ENCODE measurements at places on chromosomes 16 and 17.

DNA sequence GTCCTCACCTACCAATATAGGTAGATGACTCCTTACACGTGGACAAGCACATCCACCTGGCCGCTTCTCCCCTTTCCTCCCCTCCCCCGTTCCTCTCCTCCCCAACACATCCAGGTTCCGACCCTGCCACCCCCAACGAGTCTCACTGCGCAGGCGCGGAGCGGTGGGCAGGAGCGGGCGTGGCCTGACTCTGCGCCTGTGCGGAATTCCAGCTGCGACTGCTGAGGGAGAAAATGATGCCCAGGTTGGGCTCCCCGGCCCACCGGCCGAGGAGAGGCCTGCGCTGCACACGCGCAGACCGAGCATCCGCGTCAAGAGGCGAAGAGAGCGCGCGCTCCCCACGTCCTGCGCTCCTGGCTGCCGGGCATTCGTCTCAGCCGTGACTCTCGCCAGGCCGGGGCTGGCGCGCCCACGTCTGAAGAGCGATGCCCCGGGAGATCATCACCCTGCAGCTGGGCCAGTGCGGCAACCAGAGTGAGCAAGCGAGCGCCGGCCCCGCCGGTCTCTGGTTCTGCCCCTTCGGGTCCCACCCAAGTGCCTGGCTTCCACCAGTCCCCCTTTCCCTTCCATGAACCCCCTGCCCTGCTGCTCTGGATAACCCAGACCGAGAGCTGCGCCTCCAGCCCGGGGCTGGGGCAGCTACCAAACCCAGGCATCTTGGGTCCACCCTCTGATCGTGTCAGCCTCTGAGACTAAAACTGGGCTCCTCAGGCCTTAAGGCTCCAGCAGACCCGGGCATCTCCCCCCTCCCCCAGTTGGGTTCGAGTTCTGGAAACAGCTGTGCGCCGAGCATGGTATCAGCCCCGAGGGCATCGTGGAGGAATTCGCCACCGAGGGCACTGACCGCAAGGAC is at the start of gene TUBG2:
TUBG2 (plus strand) TSS at position 206 of the 853 bp plus-strand sequence; CDS start at position 426, 220 bp downstream.
- peaks cover 9% of the 10 kb centered on the region for H3K4me1 ChIP-seq
- H3K4me3 ChIP-seq, result peak within 1 kb of the TSS; percentile 76
- H3K27me3 ChIP-seq, result no peaks in the 10 kb centered on the region
- H3K27ac ChIP-seq, result peak within 1 kb of the TSS; percentile 77

DNA sequence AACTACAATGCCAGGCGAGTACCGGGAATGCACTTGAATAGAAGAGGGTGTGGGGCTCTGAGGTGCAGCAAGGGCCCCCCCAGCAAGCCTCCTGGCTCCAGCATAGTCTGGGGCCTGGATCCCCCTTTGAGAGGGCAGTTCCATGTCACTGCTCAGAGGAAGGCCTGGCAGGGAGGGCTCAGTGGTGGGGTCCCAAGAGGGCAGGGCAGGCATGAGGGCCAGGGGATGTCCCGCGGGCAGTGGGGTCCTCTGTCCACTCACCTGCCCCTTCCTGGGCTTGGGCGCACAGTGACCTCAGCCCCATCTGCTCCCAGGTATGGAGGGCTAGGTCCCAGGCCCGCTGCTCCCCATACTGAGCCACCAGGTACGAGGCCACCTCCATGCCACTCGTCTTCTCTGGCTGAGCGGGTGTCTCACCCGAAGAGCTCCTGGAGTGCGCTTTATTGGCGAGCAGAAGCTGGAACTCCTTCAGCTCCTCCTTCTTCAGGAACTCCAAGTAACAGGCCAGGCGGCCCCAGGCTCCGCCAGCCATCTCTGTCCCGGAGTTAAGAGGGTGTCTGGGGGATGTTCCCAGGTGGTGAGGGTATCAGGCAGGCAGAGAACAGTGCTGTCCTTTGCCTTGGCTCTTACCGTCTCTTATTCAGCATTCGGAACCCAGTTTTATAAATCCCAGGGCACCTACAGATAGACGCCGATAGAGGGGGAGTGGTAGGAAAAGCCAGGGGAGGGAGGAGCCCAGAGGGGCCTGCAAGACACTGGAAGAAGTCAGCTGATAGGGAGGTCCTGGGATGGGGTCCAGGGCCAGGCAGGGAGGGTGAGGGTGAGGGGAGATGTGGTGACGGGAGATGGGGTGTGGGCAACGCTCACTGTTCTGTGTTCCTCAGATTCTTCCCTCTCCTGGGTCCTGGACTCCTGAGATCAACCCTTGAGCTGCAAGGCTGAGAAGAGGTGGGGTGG is 605 bp downstream of the NLRP1 start:
- no peak overlapping the region for H3K27ac ChIP-seq
- no peak overlapping the region for H3K4me3 ChIP-seq
- no peaks in the 10 kb centered on the region for H3K4me1 ChIP-seq
- no peaks in the 10 kb centered on the region for H3K36me3 ChIP-seq
- H3K27me3 ChIP-seq, result no peaks in the 10 kb centered on the region

- no peaks in the 10 kb centered on the region for H3K4me1 ChIP-seq
- no peak overlapping the region for H3K27ac ChIP-seq
- no peaks in the 10 kb centered on the region for H3K36me3 ChIP-seq
- peaks cover 13% of the 10 kb centered on the region for H3K27me3 ChIP-seq
- peak overlapping the region; percentile 42 for H3K4me3 ChIP-seq
Measured at GRCh38 chr16:80804056-80804525, 307 bp downstream of the CDYL2 start.

DNA sequence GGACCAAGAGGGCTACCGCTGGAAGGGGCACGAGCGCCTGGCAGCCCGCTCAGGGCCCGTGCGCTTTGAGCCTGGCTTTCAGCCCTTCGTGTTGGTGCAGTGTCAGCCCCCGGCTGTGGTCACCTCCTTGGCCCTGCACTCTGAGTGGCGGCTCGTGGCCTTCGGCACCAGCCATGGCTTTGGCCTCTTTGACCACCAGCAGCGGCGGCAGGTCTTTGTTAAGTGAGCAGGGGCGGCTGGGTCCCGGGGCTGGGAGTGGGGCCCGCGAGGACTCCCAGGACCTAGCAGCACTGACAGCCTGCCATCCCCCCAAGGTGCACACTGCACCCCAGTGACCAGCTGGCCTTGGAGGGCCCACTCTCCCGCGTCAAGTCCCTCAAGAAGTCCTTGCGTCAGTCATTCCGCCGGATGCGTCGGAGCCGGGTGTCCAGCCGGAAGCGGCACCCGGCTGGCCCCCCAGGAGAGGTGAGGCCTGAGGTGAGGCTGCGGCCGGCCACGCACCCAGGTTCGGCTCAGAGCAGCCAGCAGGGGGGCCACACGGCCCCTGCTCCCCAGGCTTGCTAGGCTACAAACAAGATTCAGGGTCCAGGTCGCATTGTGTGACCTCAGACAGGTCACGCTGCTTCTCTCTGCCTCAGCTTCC is 17.4 kb upstream of the MYO15B start:
- DNase-seq, result no peak
- no peaks in the 10 kb centered on the region for H3K36me3 ChIP-seq
- no peaks in the 10 kb centered on the region for H3K27me3 ChIP-seq

DNA sequence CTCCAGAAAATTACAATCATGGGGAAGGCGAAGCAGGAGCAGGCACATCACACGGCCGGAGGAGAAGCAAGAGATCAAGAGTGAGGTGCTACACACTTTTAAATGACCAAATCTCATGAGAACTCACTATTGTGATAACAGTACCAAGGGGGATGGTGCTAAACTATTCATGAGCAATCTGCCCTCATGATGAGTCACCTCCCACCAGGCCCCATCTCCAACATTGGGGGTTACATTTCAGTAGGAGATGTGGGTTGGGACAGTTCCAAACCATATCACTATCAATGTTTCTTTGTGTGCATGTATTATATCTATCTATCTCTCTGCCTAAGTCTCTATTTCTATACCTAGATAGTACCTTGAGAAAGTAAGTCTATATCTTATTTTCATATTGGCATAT is 724.8 kb downstream of the CDH11 start:
- no peaks in the 10 kb centered on the region for H3K27me3 ChIP-seq
- H3K4me1 ChIP-seq, result no peaks in the 10 kb centered on the region
- no peaks in the 10 kb centered on the region for H3K36me3 ChIP-seq
- no peak for DNase-seq
- no peak overlapping the region for H3K4me3 ChIP-seq

GRCh38 chr16:4320571-4321137 is 4.8 kb downstream of the GLIS2 start:
- peaks cover 80% of the 10 kb centered on the region for H3K4me1 ChIP-seq
- H3K36me3 ChIP-seq, result no peaks in the 10 kb centered on the region
- no peak for DNase-seq
- H3K4me3 ChIP-seq, result peak overlapping the region; percentile 17

GRCh38 chr17:74795327-74796020 is 19.3 kb upstream of the NAT9 start:
- H3K4me3 ChIP-seq, result no peak overlapping the region
- no peak overlapping the region for H3K27ac ChIP-seq
- H3K27me3 ChIP-seq, result no peaks in the 10 kb centered on the region
- no peak for DNase-seq
- no peaks in the 10 kb centered on the region for H3K4me1 ChIP-seq

- peak within 1 kb of the TSS; percentile 67 for H3K4me3 ChIP-seq
- DNase-seq, result peak; percentile 83
- H3K27me3 ChIP-seq, result no peaks in the 10 kb centered on the region
- H3K4me1 ChIP-seq, result peaks cover 14% of the 10 kb centered on the region
- no peaks in the 10 kb centered on the region for H3K36me3 ChIP-seq
- H3K27ac ChIP-seq, result peak within 1 kb of the TSS; percentile 80
Measured at GRCh38 chr17:45135192-45135977, at the start of gene ACBD4. Gene ACBD4 (plus strand): TSS chr17:45135687. CDS start chr17:45136145, 458 bp downstream.

GRCh38 chr17:75516619-75517296 is 430 bp downstream of the TSEN54 start:
- H3K4me1 ChIP-seq, result peaks cover 35% of the 10 kb centered on the region
- DNase-seq, result no peak
- no peaks in the 10 kb centered on the region for H3K27me3 ChIP-seq
- peak overlapping the region; percentile 82 for H3K4me3 ChIP-seq
- peaks cover 12% of the 10 kb centered on the region for H3K36me3 ChIP-seq

GRCh38 chr16:76207270-76207669 is 69.9 kb upstream of the CNTNAP4 start:
- no peak overlapping the region for H3K4me3 ChIP-seq
- DNase-seq, result no peak
- no peaks in the 10 kb centered on the region for H3K36me3 ChIP-seq
- H3K27me3 ChIP-seq, result no peaks in the 10 kb centered on the region

DNA sequence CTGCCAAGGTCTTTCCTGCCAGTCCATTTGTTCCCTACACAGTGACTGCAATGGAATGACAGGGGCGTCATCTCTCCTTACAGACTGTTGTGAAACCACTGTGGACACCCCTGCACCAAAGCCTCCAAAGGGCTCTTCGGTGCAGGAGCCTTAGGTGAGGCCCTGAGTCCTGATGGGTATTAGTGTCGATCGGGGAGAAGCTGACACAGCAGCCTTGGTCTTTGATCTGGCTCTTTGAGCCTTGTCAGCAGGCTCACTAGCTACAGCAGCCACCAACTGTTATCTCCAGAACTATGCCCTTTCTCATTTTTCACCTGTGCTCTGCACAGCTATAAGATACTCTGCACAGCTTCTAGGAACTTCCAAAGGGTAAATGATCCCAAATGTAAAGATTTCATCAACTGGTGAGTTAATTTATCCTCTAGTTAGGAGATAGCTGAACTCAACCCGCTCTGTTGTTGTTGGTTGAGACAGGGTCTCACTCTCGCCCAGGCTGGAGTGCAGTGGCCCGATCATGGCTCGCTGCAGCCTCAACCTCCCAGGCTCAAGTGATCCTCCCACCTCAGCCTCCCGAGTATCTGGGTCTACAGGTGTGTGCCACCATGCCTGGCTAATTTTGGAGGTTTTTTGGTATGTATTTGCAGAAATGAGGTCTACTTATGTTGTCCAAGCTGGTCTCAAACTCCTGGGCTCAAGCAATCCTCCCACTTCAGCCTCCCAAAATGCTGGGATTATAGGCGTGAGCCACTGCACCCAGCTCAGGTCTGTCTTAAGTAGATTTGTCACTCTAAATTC is 19.7 kb downstream of the G6PC1 start:
- no peak for DNase-seq
- no peaks in the 10 kb centered on the region for H3K4me1 ChIP-seq
- H3K27ac ChIP-seq, result no peak overlapping the region
- H3K36me3 ChIP-seq, result no peaks in the 10 kb centered on the region

Data from Panc1 (cell line).